ENCODE measurements at places on chromosomes 2 and 18.

DNA sequence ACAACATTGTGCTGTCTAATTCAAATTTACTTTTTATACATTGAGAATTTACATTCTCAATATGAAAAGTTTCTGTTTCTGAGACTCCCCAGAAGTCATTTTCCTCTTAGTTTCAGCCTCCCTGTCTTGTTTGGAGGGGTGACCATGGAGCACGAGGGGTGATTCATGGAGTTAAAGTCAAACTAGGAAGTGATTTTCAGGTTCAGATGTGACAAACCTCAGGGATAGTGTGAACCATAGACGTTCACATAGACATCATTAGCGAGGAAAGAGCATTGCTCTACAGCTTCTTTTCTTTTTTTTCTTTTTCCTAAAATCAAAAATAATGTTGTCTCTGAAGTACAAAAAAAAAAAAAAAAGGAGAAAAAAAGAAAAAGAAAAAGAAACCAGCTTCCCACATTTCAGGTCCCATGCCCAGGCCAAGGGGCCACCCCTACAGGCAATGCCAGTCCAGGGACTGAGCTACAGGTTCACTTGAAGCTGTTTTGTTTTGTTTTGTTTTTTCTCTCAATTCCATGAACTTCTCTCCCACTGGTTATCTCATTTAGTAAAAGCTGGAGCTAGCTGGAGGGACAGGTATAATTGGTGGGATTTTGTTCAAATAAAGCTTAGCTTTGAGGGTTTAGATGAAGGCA lies 18.1 kb upstream of the LCLAT1 start:
- no peak for DNase-seq

- no peak for DNase-seq
Measured at GRCh38 chr18:69647702-69648101, 247.0 kb downstream of the DOK6 start.

GRCh38 chr2:157480182-157480961 lies 36.5 kb upstream of the CYTIP start:
- DNase-seq, result no peak

GRCh38 chr2:121074293-121074932 lies 210.6 kb downstream of the TFCP2L1 start:
- DNase-seq, result no peak

DNA sequence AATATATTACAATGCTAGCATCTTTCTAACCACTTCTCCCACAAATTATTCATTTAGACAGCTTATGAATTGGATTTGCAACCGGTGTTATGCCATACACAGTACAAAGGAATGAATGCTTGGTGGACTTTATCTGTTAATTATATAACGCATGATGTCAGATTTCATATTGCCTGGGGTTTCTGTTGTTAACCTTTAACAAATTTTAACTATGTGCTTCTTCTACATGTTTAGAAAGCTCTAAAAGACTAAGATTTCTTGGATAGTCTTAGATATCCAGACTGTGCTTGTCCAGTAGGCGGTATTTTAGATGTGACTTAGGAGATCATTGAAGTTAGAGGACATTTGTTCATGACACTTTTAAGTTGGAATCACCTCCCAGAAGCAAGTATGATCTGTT lies 976.3 kb downstream of the TMEM182 start:
- DNase-seq, result no peak

DNA sequence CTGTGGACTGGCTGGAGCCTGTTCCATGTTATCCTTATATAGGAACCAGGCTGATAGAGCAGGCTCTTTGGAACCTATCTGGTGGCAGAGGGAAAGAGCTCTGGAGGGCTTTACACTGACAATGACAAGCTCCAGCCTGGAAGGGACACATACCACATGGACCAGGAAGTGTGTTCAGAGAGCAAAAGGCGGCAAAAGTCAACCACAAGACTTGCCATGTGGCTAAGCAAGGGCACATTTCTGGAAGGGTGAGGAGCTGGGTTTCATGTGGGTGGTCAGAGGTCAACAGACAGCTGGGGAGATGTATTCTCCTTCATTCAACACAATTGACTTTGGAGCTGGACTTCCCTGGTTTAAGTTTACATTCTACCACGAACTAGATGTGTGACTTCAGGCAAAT lies 325.2 kb downstream of the DYSF start:
- no peak for DNase-seq

- DNase-seq, result no peak
Measured at GRCh38 chr2:44433895-44434294, 72.1 kb downstream of the CAMKMT start.

- peak; percentile 1 for DNase-seq
Measured at GRCh38 chr2:184644685-184645084, 46.4 kb downstream of the ZNF804A start.

DNA sequence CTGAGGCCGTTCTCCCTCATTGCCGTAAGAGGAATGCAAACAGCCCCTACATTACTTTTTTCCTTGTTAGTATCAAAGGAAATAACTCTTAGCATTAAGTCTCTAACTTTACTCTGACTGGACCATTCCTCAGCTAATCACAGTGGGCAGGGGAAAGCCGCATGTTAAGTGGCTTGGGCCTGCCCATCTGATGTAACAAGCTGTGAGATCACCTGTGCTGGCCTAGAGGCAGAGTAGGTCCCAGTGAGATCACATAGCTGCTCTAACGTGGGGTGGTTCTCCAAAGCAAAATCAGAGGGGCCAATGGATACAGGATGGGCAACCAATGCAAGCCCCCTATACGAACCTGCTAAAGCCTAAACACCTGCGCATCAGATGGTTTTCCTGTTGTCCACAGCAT lies 5.9 kb upstream of the MOCOS start:
- no peak for DNase-seq

DNA sequence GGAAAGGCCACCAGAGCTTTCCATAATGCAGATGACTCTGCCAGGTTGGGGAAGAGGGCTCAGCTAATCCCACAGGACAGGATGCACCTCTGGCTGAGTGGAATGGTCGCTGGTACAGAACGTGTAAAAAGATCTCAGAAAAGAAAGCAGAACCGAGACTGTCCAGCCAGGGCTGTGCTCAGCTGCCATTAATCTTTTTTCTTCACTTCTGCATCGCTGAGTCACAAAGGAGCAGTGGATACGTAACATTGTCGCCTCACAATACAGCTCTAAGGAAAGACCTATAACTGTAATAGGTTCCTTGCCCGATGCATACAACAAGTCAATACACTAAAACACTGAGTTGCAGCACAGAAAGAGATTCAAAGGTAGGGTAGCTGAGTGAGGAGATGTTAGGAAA lies 354.2 kb downstream of the EN1 start:
- no peak for DNase-seq

DNA sequence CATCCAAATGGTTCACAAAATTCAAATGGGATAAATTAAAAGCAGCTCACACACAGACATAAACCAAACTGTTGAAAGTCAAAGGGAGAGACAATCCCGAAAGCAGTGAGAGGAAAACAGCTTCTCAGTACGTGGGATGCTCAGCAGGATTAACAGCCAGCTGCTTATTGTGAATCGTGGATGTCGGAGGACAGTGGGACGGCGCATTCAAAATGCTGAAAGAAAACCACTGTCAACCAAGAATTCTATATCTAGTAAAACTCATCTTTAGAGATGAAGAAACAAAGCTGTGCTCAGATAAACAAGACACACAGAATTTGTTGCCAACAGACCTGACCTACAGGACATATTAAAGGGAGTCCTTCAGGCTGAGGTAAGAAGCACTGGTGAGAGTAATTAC lies 102.9 kb downstream of the NFATC1 start:
- DNase-seq, result no peak

- no peak for DNase-seq
Measured at GRCh38 chr2:22788749-22789327, 596.1 kb upstream of the KLHL29 start.

DNA sequence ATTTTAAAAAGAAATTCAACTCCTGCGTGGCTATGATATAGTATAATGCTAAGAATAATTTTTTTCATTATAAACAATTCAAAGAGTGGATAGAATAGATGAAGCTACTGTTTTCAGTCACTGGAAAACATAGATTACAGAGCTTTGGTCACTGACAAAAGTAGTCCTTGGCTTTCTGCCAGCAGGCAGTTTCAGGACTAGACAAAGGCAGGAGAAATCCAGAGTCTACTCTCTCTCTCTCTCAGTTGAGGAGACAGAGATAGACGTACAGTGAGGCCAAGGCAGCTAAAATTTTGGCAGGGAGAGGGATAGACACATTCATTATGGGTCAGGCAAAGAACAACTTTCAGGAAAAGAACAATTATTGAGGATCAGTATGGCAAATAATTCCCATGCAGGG lies 491.4 kb upstream of the CRIM1 start:
- DNase-seq, result peak; percentile 4

DNA sequence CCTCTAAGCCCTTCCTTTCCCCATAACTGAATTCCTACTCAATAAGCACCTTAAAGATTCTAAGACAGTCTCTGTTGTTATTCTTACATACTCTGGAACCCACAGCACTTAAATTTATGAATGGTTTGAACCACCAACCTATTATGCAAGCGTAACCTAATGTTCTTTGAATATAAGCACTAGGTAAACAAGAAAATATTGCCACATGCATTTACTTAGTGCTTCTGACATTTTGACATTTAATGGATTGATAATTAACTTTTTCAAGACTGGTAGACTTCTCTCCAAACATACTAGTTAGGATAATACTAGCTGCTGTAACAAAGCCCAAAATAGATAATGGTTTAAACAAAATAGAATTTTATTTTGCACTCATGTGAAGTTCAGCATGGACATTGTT lies 164.8 kb downstream of the ARHGAP15 start:
- DNase-seq, result no peak

DNA sequence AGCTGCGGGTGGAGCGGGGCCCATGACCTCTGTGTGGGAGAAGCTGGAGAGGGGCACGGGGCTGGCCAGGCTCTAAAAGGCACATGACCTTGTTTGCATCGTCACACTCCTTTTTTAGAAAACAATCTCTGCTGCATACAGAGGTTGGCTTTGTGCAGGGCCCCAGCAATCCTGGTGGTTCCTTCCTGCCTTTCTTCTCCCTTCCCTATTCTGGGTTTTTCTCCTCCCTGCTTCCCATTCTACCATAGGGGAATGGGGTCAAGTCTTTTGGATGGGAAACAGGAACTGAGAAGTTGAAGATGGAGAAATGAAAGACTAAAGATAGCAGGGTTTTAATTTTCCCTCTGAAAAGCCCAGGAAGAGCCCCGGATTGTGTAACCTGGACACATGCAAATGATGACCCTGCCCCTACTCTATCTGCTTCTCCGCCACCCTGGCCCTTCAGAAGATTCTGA lies 53.9 kb downstream of the ASAP2 start:
- no peak for DNase-seq

- no peak for DNase-seq
Measured at GRCh38 chr2:17303054-17303453, 215.2 kb downstream of the RAD51AP2 start.

DNA sequence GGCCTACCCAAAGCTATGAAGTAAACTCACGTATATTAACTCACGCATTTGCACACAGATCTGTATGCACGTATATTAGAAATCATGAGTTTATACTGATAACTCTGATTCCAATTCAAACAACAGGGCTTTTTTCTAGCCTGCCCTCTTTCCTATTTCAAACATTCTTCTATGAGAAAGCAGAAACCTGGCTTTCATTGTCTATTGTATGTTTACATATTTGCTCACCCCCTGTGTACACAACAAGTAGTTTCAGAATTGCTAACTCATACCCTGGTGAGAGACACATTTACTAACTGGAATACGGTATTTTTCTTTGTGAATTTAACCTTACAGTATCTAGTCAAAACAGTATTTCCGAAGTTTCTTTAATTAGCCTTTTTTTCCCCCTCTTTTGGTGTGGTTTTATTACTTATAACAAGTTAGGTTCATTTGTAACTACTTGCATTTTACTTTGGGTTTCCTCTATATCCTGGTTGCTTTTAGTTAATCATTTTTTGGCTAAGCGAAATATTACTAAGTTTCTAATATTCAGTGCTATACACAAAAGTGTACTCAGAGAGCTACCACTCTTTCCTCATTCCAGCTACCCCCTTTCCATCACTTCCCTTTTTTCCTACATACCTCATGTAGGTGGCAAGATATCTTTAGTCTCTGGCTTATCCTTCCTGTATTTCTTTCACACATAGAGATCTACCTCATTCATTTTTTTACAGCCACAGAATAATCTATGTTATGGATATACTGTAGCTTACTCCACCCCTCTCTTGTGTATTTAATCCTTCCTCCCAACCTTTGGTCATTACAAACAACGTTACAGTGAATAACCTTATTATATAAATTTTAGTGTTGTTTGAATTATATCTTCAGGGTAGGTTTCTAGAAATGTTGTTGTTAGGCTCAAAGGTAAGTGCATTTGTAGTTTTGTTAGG lies 112.7 kb upstream of the BCL2L11 start:
- DNase-seq, result no peak

- DNase-seq, result peak; percentile 83
Measured at GRCh38 chr2:201191132-201191875, 8.4 kb downstream of the CASP10 start.

DNA sequence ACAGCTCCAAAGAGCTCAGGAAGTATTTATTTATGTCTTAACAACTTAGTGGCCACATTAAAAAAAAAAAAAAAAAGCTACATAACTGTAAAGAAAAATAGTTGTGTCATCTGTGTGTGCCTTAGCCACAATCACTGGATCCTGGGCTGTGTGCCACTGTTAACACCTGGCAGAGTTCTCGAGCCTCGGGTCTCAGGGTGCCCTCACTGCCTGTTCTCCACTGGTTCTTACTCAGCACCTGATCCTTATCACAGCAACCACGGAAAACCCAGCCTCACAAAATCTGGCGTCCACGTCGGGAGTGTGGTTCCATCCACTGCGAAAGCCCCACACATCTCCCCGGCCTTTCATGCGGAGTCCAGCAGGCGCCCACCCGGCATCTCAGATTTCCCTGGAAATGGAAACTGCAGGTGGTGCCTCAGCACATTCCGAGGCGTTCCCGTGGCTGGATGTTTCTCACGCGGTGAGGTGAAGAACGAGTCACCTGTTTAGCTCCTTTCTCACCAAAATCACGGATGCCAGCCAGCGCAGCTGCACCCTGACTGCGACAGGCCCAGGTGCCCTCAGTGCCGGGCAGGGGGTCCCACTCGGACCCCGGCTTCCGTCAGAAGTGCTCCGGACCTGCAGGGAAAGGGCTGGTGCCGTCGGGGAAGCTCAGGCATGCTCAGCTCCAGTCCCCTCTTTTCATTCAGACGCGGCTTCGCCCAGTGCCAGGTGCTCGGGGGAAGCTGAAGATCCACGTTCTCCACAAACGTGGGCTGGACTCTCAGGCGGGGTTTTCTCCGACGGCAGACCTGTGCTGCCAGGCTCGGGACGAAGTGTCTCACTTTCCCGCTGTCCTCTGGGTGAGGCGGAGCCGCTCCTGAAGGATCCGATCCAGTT lies 198.7 kb upstream of the SALL3 start:
- DNase-seq, result no peak

- peak; percentile 61 for DNase-seq
Measured at GRCh38 chr2:63692002-63692606, 103.3 kb downstream of the MDH1 start.

DNA sequence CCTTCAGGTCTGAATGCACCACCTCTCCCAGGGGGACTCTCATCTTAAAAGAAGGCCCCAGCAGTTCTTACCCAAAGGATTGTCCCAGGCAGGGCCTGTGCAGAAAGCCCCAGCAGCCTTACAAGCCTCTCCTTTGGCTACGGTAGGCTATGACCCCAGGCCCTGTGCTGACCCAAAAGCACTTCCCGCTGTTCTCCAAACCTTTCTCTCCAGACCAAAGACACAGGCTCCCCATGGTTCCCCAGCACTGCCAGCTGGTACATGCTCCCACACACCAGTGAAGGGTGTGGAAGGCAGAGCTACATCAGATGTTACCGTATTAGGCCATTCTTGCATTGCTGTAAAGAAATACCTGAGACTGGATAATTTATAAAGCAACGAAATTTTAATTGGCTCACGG lies 35.4 kb downstream of the LBH start:
- DNase-seq, result no peak

GRCh38 chr2:88760819-88761598 lies 69.5 kb downstream of the RPIA start:
- no peak for DNase-seq

All from umbilical cord (tissue), 2 donors.